ENCODE measurements at places on chromosomes 7 and 10. TPM values are rescaled to one million over a fixed set of nuclear protein-coding genes. Genes with fewer than 3 reads are reported as not detected.

The POT1 gene
- 20.9 TPM for total RNA-seq

The GJD4 gene
- total RNA-seq: not detected

GRCh38 chr10:125064681-125065492 lies 95.5 kb downstream of the CTBP2 start:
- no peak for DNase-seq

DNA sequence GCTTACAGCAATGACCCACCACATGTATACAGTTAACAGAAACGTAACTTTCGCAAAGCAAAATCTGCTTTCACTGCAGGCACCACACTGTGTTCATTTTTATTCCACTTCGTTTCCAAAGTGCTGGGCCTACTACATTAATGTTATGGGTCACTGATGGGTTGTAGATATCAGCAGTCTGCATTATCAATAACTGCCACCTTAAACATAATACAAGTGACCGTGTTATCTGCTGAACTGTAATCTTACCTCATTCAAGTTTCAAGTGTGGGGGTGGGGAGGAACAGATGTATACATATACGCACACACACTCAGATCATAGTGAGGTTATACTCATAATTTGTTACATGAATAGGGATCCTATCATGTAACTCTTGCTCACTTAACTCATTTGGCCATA lies 21.1 kb downstream of the RNF32 start:
- no peak for DNase-seq

- DNase-seq: peak; percentile 15
Observed at GRCh38 chr7:49255054-49255453, 330.7 kb downstream of the CDC14C start.

GRCh38 chr7:610141-610530 lies 90.5 kb upstream of the PDGFA start:
- DNase-seq: no peak

- no peak for DNase-seq
Observed at GRCh38 chr7:70500261-70500660, 631.7 kb upstream of the GALNT17 start.

- DNase-seq: no peak
Observed at GRCh38 chr7:87216701-87217508, 2.6 kb downstream of the TMEM243 start.

- no peak for DNase-seq
Observed at GRCh38 chr10:5599613-5600520, 66.5 kb downstream of the ASB13 start.
